ENCODE measurements at places on chromosomes 5 and 9.

DNA sequence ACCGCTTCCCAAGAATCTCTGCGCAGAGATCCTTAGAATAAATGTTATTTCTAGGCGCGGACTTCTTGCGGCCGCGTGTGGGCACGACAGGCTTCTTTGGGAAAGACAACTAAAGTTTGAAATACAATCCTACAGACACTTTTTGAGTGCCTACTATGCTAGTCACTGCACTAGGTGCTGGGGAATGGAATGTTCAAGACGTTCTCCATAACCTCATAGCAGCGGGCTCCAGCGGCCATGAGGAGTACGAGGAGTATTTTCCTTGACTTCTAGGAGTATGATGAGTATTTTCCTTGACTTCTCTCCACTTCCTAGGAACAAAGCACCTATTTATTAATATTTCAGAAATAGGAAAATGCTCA lies 636 bp upstream of the PWWP2A start:
- no peak for DNase-seq

DNA sequence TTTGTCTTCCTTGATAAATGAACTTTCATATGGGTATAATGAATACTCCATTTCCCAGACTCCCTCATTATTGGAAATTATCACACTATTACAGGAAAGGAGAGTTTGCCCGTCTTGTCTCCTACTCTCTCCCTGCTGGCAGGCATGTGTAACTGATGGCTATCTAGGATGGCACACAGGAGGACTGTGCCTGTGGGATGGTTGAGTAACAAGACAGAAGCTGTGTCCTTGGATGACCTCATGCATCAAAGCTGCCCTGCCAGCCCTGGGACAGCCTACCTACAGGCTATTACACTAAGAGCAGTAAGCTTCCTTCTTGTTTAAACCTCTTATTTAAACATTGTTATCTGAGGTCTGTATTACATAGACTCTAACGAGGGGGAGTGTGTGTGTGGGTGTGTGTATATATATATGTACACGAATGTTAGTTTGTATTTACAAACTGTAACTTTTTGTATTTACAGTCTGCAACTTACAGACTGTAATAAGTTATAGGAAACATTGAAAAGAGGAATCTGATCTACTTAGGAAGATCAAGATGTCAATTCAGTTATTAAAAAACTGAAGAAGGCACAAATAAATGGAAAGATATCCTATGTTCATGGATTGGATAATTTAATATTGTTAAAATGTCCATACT lies 247.6 kb upstream of the ACO1 start:
- DNase-seq: no peak

DNA sequence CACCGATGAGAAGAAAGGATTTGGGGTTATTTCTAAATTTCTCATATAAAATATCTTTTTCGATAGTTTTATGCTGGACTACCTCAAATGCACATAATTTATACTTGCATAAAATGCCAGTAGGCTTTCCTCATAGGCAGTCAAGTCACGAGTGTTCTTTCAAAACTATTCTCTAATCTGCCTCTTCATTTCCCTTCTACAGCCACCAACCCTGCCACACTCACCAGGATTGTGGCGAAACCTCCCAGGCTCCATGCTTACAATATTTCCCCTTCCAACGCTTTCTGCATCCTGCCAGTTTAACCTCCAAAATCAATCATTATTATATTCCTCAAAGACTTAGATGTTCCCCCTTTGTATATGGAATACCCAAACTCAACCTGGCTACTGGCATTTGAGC lies 65.4 kb downstream of the FRMD3 start:
- DNase-seq: peak; percentile 94

- no peak for DNase-seq
Observed at GRCh38 chr5:31476738-31477141, 55.2 kb downstream of the DROSHA start.

DNA sequence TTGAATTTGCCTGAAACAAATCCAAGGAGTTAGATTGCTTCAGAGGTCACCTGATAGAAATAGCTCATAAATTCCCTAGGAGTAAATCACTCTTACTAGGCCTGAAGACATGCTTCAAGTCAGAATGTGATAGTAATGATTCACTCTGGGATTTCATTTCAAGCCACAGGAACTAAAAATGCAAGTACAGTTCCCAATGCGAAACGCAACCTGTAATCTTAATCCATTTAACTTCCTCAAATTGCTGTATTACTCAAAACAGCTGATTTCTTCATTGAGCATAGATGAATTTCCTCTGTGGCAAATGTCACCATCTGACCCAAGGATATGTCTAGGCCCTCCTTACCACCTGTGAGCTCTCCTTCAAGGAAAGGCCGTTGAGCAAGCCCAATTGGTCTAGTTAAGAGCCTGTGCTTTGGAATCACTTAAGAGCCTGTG lies 32.1 kb upstream of the IL6ST start:
- peak; percentile 6 for DNase-seq

DNA sequence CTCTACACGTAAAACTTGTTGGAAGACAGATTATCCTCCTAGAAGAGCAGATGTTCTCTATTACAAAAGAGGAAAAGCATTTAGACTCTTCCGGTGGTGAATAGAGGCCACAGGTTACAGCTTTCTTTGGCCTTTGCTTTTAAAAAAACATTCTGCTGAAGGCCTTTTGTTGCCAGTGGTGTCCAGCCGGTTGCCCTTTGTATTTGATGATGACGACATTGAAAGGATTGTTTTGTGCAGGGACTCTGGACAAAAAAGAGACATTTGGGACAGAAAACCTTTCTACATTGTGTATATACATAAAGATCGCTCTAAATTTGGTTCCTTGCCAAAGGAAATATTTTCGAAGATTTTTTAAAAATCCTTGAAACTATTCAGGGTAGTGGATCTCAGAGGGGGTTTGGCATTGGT lies 180.3 kb downstream of the C9orf152 start:
- peak; percentile 92 for DNase-seq
